ENCODE measurements at places on chromosomes 5 and 9. TPM values are rescaled to one million over a fixed set of nuclear protein-coding genes. Genes with fewer than 3 reads are reported as not detected.

DNA sequence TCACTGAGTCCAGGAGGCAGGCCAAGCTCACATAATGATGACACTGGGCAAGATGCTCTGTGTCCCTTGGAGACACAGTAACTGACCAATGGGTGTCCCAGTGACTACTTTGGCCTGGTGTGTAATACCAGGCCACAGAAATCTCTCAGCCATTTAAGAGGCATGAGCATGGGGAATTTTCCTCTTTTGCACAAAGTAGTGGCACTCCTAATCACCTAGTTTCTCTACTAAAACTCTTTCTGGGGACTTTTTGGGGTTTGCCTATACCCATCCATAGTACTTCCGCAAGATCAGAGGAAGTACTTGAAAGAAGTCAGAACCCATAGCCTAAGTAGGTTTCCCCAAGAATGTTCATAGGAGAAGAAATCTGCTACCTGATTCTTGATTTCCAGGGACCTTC, 161.9 kb downstream of the ARSB start:
- no peak overlapping the region for H3K4me3 ChIP-seq
- H3K36me3 ChIP-seq, result no peaks in the 10 kb centered on the region
- H3K27me3 ChIP-seq, result no peaks in the 10 kb centered on the region
- H3K4me1 ChIP-seq, result no peaks in the 10 kb centered on the region
- H3K27ac ChIP-seq, result no peak overlapping the region

- H3K27me3 ChIP-seq, result no peaks in the 10 kb centered on the region
- DNase-seq, result no peak
- H3K27ac ChIP-seq, result no peak overlapping the region
- peaks cover 2% of the 10 kb centered on the region for H3K4me1 ChIP-seq
These were observed 37.2 kb downstream of the MRPS27 start for GRCh38 chr5:72282878-72283277.

GRCh38 chr9:137157618-137158415, 12.0 kb downstream of the LRRC26 start:
- H3K4me1 ChIP-seq, result no peaks in the 10 kb centered on the region

- no peak for DNase-seq
- no peak overlapping the region for H3K4me3 ChIP-seq
- no peaks in the 10 kb centered on the region for H3K27me3 ChIP-seq
- no peaks in the 10 kb centered on the region for H3K4me1 ChIP-seq
- H3K36me3 ChIP-seq, result no peaks in the 10 kb centered on the region
- H3K27ac ChIP-seq, result no peak overlapping the region
These were observed 136.8 kb downstream of the ESM1 start for GRCh38 chr5:54848581-54848980.

The SLCO6A1 gene
- polyA plus RNA-seq, result not detected

The ADAMTSL1 gene
- polyA plus RNA-seq, result 6.6 TPM
